ENCODE measurements at places on chromosomes 1 and 21.

- DNase-seq: peak; percentile 78
Observed at GRCh38 chr1:228486596-228487335, 416 bp upstream of the RNF187 start.

- no peak for DNase-seq
Observed at GRCh38 chr1:48093147-48093546, 96.0 kb upstream of the TRABD2B start.

GRCh38 chr1:186059752-186060151 lies 315.3 kb downstream of the TPR start:
- no peak for DNase-seq

GRCh38 chr1:19577036-19577435 lies 67.1 kb upstream of the NBL1 start:
- no peak for DNase-seq

DNA sequence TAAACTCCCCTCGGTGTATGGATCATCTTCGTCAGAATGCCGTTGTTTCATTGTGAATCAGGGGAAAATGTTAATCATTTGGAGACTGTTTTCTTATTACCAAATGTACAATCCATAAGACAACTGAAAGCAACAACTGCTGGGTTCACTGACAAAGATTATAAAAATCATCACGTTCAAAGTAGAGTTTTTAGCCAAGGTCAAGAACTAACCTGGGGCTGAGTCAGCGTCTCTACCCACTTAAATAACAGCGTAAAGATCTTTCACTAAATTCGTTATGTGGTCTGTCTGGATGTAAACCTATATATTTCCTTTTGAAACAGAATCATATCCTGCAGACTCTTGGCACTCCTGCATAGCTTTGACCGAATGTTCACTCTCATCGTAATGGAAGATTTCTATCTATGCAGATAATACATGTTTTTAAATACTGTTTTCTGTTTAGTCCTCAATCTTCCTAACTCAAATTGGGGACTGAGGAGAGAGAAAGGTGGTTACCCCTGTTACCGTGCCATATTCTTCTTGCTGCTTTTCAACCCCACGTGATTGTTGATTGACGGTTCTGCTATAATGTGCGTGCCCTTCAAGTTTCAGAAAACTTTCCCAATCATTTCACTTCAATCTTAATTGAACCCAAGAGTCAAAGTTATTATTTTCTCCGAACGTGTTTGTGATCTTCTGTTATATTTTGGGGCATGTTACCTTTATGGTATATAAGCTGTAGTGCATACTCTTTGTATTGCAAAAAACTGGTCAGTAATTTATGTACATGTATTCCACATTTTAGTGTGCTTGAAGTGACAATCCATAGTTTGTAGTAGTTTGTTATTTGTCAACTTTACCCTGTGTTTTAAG lies 15.6 kb upstream of the NCMAP start:
- no peak for DNase-seq

GRCh38 chr1:245154429-245155271 lies at the start of gene KIF26B:
KIF26B (plus strand) TSS chr1:245154985; CDS start chr1:245155425, 440 bp downstream.
- DNase-seq: no peak

- no peak for DNase-seq
Observed at GRCh38 chr1:82897549-82897948, 1096.8 kb downstream of the ADGRL2 start.

- no peak for DNase-seq
Observed at GRCh38 chr1:31155216-31155806, 84.4 kb downstream of the NKAIN1 start.

GRCh38 chr21:37395961-37396360 lies 29.4 kb downstream of the DYRK1A start:
- no peak for DNase-seq

- no peak for DNase-seq
Observed at GRCh38 chr1:183195142-183195574, 9.1 kb downstream of the LAMC2 start.

GRCh38 chr1:55836086-55836485 lies 620.9 kb upstream of the USP24 start:
- no peak for DNase-seq

- DNase-seq: no peak
Observed at GRCh38 chr1:23600283-23600682, 41.0 kb upstream of the ID3 start.

GRCh38 chr1:58689167-58689566 lies 10.7 kb downstream of the MYSM1 start:
- DNase-seq: no peak

DNA sequence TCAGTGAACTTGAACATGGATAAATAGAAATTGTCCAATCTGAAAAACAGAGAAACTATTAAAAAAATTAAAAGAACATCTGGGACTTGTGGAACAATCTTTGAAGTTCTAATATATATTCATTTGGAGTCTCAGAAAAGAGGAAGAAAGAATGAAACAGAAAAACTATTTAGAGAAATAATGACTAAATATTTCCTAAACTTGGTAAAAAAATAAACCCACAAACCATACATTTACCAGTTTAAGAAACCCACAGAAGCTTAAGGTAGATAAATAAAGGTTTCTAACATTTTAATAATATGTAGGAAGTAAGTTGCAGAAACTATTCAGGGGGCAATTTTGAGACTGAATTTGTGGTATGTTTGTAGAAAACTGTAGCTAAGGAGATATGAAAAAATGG lies 437.8 kb downstream of the PTBP2 start:
- no peak for DNase-seq

- no peak for DNase-seq
Observed at GRCh38 chr1:12167493-12168429, 970 bp downstream of the TNFRSF1B start.

DNA sequence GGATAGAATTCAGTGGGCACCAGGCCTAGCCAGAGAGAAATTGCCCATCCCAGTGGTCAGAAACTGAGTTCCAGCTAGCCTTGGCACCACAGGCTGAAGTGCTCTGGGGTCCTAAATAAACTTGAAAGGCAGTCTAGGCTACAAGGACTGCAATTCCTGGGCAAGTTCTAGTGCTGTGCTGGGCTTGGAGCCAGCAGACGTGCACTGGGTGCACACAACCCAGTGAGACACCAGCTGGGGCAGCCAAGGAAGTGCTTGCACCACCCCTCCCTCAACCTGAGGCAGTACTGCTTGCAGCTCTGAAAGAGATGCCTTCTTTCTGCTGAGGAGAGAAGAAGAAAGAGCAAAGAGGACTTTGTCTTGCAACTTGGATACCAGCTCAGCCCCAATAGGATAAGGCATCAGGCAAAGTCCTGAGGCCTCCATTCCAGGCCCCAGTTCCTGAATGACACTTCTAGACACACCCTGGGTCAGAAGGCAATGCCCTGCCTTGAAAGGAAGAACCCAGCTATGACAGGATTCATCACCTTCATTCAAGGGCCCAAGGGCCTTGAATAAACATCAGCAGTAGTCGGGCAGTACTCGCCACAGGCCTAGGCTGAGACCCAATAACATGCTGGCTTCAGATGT lies 55.1 kb downstream of the OVGP1 start:
- no peak for DNase-seq

- no peak for DNase-seq
Observed at GRCh38 chr1:241045659-241046058, 311.3 kb downstream of the RGS7 start.

GRCh38 chr1:210233495-210234328 lies 1.1 kb downstream of the SERTAD4 start:
- no peak for DNase-seq

DNA sequence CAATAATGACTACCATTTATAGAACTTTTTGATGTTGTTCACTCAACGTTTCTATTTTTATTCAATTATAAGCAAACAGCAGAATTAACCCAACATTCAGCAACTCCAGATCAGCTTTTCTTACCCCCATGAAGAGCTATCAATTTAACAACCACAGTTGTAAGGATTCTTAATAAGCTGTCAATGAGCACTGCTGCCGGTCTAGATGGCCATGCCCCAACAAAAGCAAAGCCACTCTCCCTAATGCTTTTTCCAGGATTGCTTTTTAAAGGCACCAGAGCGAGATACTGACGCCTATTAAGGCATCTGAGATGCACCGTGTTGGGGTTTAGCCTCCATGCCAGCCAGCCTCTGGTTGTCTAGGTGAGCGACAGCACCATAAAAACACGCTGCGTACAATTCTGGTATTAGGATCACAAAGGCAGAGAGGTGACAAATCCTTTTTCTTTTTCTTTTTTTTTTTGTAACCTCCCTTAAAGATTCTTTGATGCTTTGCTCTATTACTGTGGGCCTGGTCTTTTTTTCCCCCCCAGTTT lies 39.5 kb downstream of the PTPRC start:
- peak; percentile 41 for DNase-seq

- no peak for DNase-seq
Observed at GRCh38 chr1:52683367-52683940, 14.7 kb downstream of the COA7 start.

DNA sequence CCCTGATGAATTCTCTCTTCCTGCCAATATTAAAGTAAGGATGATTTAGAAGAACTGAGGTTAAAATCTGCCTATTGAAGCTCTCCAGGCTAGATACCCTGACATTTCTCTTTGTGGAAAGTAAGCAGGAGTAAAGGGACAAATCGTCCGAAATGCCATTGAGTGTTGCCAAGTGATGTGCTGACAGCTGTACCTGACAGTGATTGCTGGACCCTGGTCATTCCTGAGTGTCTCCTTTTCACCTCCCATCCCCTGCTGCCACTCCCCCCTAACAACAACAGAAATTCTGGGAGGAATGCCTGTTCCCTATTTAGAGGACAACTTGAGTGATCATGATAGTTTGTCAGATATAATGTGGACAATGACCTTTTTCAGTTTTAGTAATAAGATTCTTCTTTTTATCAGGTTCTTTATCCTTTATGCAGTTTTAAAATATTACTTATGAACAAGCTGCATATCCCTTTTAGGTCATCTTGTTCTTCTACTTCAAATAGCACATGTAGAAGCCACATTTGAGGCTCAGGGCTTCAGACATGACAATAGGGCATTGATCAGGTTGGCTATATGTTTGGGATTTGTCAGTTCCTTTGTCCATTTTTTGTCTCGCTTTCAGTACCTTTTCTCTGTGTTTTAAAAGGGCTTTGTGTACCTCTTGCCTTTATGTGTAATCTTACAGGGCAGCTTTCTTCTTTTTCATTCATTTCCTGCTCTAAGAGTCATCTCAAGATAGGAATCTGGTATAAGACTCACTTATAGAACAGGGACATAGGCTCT lies 56.0 kb downstream of the ITSN1 start:
- DNase-seq: no peak

DNA sequence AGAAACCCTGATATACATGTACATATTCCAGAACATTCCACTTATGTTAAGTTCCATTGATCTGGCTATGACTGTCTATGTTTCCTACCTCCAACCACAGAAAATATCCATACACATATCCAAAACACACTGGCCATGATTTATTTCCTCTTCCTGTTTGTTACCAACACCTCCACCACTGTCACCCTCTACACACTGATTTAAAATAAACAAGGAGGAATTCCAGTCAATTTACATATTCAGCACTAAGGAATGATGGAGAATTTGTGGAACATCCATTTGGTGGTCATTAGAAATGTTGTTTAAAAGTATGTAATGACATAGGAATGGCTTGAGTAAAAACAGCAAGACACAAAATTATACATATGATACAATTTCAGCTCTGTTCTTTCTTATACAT lies 5.5 kb upstream of the STX6 start:
- DNase-seq: no peak

DNA sequence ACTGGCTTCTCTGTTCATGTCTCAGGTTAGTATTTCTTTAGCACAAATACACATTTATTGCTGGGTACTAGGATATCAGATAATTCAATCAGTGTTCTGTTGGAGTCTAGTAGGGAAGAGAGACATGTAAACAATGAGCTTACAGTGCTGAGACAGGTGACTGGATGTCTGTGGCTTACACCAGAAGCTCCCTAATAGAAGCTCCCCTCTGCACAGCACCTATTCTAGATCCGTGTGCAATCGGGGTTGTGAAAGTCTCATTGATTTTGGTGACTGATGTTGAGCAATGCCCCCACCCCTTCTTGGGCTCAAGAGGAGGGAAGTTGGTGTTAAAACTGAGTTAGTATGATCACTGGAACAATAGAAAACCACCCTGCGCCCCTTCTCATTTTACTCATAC lies 279.2 kb downstream of the RPS6KC1 start:
- DNase-seq: no peak

DNA sequence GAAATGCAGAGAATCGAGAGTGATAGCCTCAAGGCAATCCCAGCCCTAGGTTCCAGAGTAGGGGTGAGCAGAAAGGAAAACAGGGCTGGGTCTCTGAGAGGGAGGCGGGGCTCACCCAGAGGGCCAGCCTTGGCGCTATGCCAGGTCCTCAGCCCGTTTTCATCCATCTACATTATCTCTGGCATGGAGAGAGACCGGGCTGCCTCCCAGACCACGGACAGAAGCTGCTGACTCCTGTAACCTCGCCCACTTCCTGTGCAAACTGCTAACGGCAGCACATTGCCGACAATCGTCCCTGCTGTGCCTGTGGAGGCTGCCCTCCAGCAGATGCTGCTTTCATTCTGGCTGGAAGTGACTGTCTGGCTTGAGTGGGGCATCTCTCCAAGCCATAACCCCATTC lies 569.1 kb downstream of the NPHP4 start:
- DNase-seq: peak; percentile 10

DNA sequence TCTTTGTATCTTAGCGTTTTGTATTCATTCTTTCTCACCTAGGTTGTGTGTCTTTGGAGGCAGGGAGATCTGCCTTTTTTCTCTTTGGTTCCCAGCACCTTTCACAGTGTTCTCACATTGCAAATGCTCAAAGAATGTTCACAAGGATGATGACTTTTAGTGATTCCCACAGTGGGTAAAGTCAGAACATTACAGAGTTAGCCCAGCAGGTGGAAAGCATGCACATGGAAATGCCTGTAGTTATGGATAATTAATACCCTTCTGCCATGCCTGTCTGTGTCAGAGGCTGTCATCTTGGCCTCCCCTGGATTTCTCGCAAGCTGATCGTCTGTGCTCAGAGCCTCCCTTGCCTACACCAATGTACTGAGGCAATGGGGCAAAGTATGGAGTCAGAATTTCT lies 458.9 kb downstream of the LMO4 start:
- no peak for DNase-seq

GRCh38 chr1:165603810-165604209 lies 27.2 kb upstream of the MGST3 start:
- DNase-seq: no peak

- no peak for DNase-seq
Observed at GRCh38 chr1:32128964-32129363, 21.1 kb downstream of the KPNA6 start.

GRCh38 chr1:68826836-68827235 lies 330.0 kb upstream of the DEPDC1 start:
- no peak for DNase-seq

GRCh38 chr1:230857822-230858221 lies 10.5 kb downstream of the C1orf198 start:
- DNase-seq: no peak

- no peak for DNase-seq
Observed at GRCh38 chr1:204507317-204508105, 8.7 kb upstream of the MDM4 start.

- DNase-seq: no peak
Observed at GRCh38 chr1:78070758-78071157, 25.0 kb downstream of the GIPC2 start.

All from activated naive CD4-positive, alpha-beta T cell (primary cell).